Caco-2 (cell line): ENCODE measurements at places on chromosomes 11 and 22. TPM values are rescaled to one million over a fixed set of nuclear protein-coding genes. Genes with fewer than 3 reads are reported as not detected.

DNA sequence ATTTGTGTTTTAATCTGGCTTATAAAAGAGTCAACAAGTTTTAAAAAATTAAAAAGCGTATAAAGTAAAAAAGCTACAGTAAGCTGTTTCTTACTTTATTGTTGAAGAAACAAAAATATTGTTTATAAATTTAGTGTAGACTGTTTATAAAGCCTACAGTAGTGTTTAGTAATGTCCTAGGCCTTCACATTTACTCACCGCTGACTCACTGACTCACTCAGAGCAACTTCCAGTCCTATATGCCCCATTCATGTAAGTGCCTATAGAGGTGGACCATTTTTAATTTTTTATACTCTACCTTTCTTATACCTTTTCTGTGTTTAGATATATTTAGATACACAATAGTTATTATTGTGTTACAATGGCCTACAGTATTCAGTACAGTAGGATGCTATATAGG, 12.2 kb downstream of the MPPED2 start:
- no peaks in the 10 kb centered on the region for H3K27me3 ChIP-seq
- no peak overlapping the region for H3K27ac ChIP-seq
- H3K36me3 ChIP-seq = no peaks in the 10 kb centered on the region
- H3K4me3 ChIP-seq = no peak overlapping the region

- no peak overlapping the region for H3K27ac ChIP-seq
- H3K36me3 ChIP-seq = no peaks in the 10 kb centered on the region
- no peaks in the 10 kb centered on the region for H3K27me3 ChIP-seq
- no peaks in the 10 kb centered on the region for H3K4me1 ChIP-seq
- no peak for DNase-seq
Measured at GRCh38 chr11:36974771-36975170, 376.7 kb upstream of the RAG2 start.

GRCh38 chr11:17280494-17281127, 4.1 kb downstream of the NUCB2 start:
- no peaks in the 10 kb centered on the region for H3K36me3 ChIP-seq
- H3K4me1 ChIP-seq = peaks cover 9% of the 10 kb centered on the region; the same call in 1 of the 2 replicates
- H3K27ac ChIP-seq = no peak overlapping the region
- no peak overlapping the region for H3K4me3 ChIP-seq
- DNase-seq = no peak

GRCh38 chr22:43267981-43268660, 75.1 kb downstream of the SCUBE1 start:
- no peak for DNase-seq
- no peak overlapping the region for H3K4me3 ChIP-seq
- H3K36me3 ChIP-seq = no peaks in the 10 kb centered on the region
- no peaks in the 10 kb centered on the region for H3K27me3 ChIP-seq
- peaks cover 8% of the 10 kb centered on the region for H3K4me1 ChIP-seq

- H3K4me1 ChIP-seq = no peaks in the 10 kb centered on the region
- H3K36me3 ChIP-seq = no peaks in the 10 kb centered on the region
- H3K4me3 ChIP-seq = no peak overlapping the region
- no peak for DNase-seq
- H3K27ac ChIP-seq = no peak overlapping the region
Measured at GRCh38 chr11:45343444-45343843, 57.3 kb upstream of the SYT13 start.

TAGLN gene
- 303 and 588 TPM in 2 replicates for total RNA-seq

CCDC188 gene
- not detected in 2 replicates for total RNA-seq

SMIM38 gene
- total RNA-seq = 0.12 and 0.66 TPM in 2 replicates
